Fibroblast of gingiva (primary cell): ENCODE measurements at places on chromosomes 6 and 20.

- DNase-seq = no peak
These were observed 4.0 kb downstream of the DCDC2 start for GRCh38 chr6:24353861-24354260.

DNA sequence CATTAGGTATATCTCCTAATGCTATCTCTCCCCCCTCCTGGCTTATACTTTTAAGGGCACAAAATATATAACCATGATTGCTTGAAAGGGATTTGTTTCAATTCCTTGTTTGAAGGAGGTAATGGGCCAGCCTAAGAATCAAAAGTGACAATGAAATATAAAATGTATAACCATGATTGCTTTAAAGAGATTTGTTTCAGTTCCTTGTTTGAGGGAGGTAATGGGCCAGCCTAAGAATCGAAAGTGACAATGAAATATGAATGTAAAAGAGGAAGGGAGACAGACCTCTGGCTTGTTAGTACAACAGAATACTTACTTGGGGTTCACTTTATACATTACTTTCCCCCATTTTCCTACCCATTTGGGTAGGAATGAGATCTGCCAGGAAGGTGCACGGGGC lies 55.5 kb downstream of the FOXC1 start:
- DNase-seq = no peak

- DNase-seq = no peak
These were observed 816.3 kb downstream of the DHX35 start for GRCh38 chr20:39778431-39778830.

DNA sequence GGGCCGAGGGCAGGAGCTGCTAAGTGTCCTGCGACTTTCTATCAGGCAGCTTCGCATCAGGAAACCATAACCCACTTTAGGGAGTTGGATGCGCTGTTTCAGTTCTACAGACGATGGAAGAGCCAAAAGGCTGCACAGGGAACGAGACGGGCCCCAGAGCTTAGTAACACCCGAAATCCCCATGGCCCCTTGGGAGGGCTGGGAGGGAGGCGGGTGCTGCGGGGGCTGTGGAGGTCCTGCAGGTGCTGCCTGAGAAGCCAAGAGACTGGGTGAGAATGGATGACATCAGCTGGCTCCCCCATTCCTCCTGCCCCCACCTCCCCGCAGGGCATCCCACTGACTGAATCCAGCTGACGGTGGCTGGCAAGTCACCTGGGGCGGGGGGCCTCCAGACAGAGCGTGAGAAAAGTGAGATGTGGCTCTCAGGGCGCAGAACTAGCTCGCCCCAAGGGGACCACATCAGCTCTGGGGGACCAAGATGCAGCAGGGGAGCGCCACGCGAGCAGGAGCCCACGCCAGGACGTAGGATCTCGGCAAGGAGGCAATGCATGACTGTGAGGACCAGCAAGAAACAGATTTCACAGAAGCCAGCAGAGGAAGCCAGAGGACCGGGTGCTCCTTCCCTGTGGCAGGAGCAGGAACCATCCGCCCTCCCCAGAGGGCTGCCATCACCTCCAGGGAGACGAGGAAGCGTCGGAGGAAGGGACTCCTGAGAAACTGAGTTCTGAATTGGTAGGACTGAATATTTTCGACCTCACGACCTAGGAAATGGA lies 36.8 kb downstream of the PNLDC1 start:
- no peak for DNase-seq

DNA sequence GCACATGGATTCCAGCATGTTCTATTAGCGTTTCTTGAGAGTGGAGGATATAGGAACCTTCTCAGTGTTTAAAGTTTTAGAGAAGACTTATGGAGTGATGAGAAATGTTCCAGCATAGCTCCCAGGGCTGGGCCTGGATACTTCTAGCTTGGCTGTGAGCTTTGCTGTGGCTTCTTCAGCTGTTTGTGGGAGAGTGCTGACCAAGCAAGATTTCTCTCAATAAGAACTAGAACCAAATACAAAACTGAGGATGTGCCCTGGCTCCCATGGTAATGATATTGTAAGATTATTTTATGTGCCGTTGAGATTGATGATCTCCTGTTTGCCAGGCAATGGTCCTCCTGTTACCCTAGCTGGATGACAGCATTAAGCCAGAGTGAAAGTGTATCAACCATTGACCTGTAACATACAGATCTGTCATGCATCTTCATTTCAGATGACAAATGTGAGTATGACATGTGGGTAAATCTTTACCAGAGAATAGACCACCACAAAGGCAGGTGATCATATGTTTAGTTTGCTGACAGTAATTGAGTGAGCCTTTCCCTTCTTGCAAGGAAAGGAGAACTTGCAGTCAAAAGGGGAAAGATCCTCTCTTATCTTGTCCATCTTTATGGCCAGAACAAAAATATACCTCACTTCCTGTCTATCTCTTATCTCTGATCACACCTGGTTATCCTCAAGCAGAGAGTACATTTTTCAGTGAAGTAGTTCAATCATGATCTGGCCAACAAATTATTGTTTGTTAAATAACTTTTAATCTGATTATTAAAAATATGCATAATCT lies 180.1 kb downstream of the SLC24A3 start:
- no peak for DNase-seq

DNA sequence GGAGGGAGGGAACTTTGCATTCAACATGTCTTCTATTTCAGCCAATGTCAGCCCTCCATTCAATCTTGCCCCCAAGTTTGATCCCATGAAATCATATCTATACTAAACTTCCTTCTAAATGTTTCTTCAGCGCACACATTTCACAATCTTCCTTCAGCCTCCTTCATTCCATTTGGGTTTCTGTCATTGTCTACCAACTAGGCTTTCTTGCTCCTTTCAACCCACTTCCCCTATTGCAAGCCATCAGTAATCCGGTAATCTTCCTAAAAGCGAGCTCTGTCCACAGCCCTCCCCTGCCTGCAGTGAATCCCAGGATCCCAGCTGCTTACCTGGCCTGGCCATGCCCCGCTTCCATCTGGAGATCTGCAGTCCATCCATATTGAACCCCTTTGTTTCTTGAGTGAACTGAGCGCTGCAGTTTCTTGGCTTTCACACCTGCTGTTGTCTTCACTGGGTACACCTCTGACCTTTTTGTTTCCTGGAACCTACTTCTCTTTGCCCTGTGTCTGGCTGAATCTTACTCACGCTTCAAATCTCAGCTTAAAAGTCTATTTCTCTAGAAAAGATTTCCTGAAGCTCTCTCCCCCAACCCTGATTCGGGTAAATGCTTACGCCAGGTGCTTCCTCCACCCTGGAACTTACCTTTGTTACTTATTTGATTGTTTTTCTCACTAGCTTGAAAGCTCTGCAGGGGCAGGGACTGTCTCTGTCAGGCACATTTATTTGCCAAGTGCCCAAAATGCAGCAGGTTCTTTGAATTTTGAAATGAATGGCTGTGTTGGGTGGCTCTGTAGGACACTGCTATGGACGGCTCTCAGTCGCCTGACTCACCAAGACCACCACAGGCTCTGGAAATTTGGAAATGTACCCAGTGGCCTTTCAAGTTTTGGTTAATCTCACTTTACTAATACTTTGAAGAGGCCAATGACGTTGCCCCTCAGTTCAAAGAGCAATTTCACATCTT lies 50.3 kb downstream of the ADTRP start:
- DNase-seq = no peak

DNA sequence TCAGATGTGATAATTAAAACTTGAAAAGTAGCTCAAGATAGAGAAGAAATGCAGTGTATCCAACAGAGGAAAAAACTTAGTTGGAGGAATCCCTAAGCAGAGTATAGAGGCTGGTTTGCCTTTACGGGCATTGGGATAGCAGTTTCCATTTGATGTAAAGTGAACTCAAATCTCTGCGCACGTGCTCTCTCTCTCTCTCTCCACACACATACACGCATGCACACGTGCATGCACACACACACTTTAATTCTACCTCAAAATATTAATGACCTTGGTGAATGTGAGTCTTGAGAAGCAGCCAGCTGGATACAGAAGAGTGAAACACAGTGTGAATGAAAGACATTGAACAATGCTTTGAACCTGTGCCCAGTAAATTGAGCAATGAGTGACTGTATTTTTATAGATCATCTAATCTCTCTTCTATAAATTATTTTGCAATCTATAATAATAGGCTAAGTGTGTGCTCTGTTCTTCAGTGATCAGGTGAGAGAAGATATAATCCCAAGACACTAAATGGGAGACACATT lies 247.7 kb upstream of the FAM83B start:
- peak; percentile 11 for DNase-seq

DNA sequence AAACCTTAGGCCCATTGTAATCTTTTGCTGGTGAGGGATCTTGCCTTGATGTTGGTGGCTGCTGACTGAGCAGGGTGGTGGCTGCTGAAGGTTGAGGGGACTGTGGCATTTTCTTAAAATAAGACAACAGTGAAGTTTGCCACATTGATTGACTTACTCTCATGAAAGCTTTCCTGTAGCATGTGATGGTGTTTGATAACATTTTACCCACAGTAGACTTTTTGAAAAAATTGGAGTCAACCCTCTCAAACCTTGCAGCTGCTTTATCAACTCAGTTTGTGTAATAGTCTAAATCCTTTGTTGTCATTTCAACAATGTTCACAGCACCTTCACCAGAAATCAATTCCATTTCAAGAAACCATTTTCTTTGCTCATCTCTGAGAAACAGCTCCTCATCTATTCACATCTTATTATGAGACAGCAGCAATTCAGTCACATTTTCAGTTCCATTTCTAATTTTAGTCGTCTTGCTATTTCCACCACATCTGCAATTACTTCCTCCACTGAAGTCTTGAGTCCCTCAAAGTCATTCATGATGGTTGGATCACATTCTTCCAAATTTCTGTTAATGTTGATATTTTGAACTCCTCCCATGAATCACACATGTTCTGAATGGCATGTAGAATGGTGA lies 37.2 kb downstream of the CST9L start:
- no peak for DNase-seq

- DNase-seq = no peak
These were observed 51.8 kb upstream of the AFDN start for GRCh38 chr6:167774881-167775280.

DNA sequence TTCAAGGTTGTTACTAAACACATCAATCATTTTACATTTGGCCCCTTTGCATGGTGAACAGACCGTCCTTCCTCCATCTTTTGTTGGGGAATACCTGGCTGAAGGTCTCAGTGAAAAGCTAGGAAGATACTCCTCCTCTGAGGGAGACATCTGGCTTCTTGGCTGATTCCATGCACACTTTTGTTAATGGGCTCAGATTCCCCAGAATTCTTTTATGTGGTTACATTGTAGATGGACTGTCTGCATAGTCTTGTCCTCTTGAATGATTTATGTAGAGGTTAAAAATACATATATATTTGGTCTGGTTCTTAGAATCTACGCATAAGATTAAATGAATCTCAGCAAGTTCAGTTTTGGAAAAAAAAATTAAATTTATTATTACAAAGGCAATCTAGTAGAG lies 167.0 kb downstream of the EYA4 start:
- no peak for DNase-seq

GRCh38 chr20:11882651-11883050 lies 35.0 kb upstream of the BTBD3 start:
- no peak for DNase-seq

DNA sequence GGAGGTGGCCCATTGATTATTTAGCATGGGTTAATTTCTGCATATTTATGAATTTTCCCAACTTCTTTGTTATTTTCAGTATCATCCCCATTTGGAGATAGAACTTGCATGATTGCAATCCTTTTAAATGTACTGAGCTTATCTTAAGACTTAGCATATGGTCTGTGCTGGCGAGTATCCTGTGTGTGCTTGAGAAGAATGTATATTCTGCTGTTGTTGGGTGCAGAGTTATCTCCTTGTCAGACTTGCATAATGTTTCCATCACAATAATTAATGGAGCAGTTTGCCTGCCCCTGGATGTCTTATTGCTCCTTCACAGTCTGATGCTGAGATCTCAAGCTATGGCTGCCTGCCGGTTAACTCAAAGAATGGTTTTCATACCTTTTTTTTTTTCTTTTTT lies 112.6 kb downstream of the CDYL start:
- DNase-seq = no peak

DNA sequence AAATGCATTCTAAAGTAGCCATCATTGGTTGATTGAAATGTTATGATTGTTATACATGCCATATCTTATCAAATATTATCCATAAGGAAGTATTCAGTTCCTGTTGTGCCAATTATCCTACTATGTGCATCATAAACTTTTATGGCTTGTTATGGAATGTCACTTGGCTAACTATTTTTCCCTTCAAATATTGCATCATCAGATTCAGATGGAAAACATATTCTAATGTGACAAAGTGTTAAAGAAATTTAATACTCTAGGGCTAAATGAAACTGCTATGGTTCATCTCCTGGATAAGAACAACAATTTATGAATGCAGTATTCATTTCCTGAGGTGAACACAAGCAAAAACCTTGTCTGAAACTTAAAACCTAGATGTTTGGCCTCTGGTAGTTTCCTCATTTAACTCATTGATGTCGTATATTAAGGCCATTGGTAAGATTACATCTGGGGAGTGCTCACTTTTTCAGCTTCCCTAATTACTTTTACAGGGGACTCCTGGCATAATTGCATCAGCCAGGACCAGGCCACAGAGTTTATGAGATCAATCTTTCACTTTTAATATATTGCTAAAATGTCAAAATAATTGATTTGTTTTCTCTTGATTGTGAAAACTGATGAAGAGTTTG lies 134.9 kb upstream of the CEP162 start:
- peak; percentile 36 for DNase-seq

DNA sequence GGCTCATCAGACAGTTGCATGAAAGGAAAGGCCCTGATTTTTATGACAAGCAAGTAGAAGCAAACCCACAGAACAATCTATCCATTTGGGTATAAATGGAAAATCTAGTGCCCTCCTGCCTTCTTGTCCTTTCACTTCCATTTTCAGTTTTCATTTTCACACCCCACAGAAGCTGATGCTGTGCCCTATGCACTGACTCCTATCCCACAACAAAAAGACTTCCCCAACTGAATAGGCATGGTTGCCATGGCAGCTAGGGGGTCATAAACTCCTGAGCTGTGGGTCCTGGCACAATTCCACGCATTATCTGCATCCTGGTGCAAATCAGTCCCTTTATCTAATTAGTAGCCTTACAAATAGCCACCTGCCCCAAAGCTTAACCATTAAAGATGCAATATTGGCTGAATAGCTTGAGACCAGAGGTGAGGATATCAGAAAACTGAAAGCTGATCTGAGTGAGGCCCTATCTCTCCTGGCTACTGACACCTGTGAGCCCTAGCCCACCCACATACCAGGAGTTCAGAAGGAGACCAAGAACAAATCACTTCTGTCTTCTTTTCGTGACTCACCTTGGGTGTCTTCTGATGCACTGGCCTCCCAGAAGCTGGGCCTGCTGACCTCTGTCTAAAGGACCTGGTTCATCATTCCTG lies 34.9 kb upstream of the HEY2 start:
- no peak for DNase-seq

GRCh38 chr6:54058236-54058635 lies 53.0 kb upstream of the MLIP start:
- DNase-seq = no peak
